ENCODE measurements at places on chromosomes 12 and 14.

DNA sequence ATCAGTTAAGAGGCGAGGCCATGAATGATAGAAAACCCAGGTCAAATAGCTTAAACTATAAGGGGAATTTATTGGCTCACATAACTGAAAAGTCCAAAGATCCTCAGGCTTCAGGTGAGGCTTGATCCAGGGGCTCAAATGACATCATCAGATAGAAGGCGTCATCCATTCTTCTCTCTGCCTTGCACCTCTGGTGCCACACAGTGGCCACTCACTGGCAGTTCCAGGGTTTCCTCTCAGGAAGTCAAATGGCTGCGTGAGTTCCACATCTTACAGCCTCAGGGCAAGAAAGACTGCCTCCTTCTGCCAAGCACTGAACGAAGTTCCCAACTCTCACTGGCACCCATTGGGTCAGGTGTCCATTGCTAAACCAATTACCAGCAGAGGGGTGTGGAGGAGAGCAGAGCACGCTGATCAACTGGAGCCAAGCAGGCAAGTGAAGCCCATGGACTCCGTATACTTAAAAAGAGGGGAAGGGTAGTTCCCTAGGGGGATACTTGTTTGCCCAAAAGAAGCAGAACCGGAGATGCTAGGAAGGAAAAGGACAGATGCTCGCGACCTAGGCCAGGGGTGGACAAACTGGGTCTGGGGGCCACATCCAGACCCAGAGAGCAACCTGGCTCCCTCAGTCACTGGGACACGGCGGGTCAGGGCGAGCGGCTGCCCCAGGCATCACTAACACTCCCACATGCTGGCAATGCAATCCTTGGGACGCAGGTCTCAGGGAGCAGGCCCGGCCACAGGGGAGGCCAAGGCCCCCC, 69.3 kb downstream of the SERPINA3 start:
- no peak for DNase-seq

- DNase-seq: no peak
These were observed 193.8 kb downstream of the CHST11 start for GRCh38 chr12:104650541-104650940.

- DNase-seq: no peak
These were observed 1.2 kb downstream of the CLIP1 start for GRCh38 chr12:122421187-122421820.

GRCh38 chr12:3463921-3464320, 27.1 kb upstream of the PRMT8 start:
- no peak for DNase-seq

GRCh38 chr14:69647213-69647612, 35.8 kb downstream of the SUSD6 start:
- no peak for DNase-seq

- DNase-seq: no peak
These were observed 387.1 kb downstream of the EMP1 start for GRCh38 chr12:13583630-13584029.

DNA sequence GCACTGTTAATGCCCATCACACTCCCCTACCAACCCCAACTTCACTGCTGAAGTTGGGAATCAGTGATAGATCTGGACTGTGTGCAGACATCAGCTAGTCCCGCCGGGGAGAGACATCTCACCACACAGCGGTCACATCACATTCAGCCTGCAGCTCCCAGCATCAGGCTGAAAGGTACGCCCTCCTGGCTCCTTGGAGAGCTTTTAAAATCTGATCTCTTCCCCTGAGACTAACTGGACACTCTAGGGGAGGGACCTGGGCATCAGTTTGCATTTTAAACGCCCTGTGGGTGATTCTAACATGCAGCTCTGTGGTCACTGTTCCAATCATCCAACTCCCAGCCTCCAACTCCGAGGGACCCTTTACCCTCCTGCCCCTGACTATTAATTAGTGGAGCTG, 58.4 kb downstream of the CCDC85C start:
- no peak for DNase-seq

DNA sequence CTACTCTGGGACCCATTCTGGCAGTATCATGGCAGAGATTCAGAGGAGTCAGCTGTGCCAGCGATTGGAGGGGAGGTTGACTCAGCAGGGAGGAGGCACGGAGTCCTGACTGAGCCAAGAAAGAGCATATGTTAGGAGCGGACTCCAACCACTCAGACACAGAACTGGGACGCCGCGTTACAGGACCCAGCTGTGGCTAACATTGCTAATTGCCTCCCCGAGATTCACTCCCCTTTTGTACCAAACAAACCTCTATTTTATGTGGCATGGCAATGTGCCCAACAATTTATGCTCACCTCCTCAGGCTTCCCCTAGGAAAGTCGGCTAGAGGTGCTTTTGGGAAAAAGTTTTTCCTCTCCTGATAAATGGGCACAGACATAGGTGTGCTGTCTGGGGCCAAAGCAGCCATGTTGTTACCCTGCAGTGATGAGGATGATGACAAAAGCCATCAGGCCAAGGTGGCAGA, 15.2 kb upstream of the CLIP1 start:
- DNase-seq: no peak

GRCh38 chr12:90253136-90253535, 544.5 kb upstream of the ATP2B1 start:
- no peak for DNase-seq

GRCh38 chr12:125092872-125093680, 27.8 kb downstream of the AACS start:
- DNase-seq: no peak

GRCh38 chr12:10151621-10152020, 20.3 kb downstream of the OLR1 start:
- DNase-seq: no peak

DNA sequence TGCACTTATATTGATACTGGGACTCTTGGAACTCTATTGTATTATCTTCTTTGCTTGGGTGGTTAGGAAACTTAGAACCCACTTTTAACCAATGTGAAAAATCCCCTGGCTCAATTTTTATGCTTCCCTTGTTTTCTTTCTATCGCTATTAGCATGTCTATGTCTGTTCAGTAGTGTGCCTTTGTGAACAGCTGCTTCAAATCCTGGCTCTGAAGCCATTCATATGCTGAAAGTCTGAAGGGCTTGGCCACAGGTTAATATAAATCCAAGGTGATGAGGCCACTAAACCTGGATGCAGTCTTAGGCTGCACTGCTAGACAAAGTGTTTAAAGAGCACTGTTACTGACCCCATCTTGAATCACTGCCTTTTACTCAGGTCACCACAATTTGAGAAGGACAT, 94.9 kb upstream of the RIC8B start:
- no peak for DNase-seq

DNA sequence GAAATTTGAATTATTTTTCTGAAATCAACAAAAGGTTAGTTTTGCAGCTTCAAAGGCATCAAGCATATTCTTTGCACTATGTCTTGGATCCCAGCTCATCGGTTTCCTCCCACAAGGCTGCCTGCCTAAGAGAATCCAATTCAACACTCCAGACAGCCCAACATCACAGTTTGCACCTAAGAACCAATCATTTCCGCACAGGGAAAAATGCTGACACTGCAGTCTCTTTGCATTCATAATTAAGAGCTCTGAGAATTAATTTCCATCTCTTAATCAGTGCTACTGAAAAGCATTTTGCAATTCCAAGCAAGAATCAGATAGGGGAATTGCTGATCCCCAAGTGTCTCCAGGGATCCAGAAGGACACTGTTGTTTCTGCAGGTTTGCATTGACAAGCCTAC, 175.9 kb downstream of the PIWIL1 start:
- no peak for DNase-seq

- no peak for DNase-seq
These were observed 55.4 kb downstream of the KCNJ8 start for GRCh38 chr12:21718944-21719650.

DNA sequence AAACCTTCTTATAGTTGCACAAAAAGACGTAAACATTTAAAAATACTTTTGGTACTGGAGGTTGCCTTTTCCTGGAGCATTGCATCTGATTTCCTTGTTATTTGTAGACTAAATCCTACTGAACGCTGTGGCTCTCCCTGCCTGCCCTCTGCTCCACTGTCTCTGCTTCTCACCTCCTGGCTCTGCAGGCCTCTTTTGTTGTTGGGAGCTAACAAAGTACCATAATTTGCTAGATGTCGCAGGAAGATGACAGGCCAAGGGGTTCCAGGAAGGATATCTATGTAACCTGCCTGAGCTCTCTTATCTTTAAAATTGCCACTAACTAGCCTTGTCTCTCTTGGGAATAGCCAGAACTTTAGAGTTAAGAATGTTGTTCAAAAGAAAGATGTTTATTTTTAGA, 21.4 kb downstream of the SYNE2 start:
- DNase-seq: no peak

GRCh38 chr12:116672010-116672409, 65.9 kb downstream of the SPRING1 start:
- DNase-seq: no peak

DNA sequence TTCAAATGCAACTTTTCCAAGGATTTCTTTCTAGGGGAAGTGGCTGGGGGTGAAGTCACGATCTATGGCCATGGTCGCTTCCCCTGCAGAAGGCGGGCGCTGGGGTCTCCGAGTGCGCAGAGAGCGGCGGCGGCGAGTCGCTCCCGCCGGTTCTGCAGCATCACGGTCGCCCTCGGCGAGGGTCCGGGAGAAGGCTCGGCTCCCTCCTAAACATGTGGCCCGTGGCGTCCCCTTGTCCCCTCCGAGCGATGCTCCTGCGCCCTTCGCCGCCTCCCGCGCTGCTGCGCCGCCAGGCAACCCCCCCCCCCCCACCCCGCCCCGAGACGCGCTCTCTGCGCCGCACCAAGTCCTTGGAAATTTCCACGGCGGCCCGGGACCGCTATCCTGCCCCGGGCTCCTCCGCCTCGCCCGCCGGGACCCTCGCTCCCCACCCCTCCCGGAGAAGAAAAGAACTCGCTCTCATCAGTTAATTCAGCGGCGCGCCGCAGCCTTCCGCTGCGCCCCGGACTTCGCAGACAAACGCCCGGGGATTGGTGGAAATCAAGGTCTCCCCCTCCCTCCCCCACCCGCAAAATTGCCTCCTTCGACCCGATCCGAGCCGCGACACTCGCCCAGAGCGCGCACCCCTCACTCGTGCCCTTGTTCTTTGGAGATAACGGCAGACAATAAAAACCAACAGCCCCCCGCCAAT, at the start of gene ST8SIA1:
Gene ST8SIA1, minus strand, starts transcription at position 298 of the 691 bp plus-strand sequence. CDS start 475 bp downstream, outside the sequence.
- DNase-seq: no peak

DNA sequence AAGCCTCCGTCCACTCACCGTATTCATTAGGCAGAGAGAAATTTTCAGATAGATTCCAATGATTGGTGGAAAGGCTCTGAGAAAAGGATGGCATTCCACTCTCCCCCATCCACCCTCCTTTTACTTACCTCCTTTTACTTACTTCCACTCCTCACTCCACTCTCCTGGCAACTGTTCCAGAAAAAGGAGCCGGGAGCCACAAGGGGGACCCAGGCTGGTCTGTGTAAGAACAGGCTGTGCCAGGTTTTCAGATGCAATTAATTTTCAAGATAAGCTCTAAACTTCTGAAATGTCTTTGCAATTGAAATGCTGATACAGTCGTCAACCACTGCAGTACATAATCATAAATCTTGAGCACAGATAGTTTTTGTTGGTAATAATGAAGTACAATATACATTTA, 248.8 kb downstream of the ANO6 start:
- no peak for DNase-seq

DNA sequence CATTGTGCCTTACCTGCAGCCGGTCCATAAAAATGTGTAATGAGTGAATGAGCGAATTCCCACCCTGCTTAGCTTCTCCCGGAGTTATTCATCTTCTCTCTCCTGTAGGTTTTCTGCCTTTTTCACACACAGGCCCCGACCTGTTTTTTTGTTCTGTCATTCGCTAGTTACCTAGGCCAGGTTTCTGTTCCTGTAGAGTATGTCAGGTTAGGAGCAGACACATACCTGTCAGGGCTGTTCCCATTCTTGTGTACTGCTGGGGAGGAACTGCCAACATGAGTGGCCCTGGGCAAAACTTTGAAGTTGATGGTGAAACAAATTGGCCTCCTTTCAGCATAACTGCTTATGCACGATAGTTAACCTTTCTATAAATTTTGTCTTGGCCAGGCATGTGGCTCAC, 140.1 kb downstream of the SYNE2 start:
- DNase-seq: no peak

- DNase-seq: no peak
These were observed 65.7 kb downstream of the TTC9 start for GRCh38 chr14:70707138-70708038.

DNA sequence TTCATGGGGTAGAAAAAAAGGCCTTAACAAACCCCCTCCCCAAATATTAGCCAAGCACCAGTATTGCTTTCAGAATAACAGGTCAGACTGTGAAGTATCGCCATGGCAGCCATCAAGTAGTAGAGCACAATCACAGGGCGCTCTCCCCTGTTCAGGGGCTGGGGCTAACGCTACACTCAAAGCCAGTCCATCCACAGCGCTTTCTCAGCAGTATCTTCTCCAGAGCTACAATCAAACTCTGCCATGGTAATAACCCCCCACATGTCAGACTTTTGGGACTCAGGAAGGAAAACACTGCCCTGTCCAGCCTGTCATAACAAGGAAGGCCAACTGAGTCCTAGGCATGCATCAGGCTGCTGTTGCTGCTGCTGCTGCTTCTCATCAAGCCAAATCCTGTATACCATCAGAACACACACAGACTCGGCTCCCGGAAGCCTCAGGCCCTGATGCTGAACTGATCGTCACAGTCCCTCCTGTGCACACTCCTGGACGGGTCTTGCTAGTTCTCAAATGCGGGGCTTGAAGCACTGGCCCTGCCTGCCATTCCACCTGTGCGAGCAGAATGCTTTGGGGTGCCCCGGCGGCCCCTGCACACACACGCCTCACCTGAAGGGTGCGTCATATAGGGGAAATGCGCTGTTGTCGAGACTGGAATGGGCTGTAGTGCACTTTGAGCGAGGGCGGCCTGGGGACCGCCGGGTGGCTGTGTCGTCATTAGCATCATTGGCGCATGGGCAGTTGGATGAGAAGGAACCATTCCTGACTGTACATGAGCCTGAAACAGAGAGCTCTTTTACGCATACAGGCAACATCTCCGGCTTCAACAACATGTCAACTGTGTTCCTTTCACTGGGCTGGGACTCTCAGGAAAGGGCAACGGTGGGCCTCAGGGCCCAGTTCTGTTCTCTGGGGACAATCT, 47.6 kb downstream of the SH2B3 start:
- no peak for DNase-seq

GRCh38 chr14:37584211-37585100, 10.6 kb downstream of the FOXA1 start:
- DNase-seq: no peak

GRCh38 chr12:68364893-68365725, 32.9 kb upstream of the MDM1 start:
- peak; percentile 65 for DNase-seq

GRCh38 chr12:32893043-32893442, 3.5 kb downstream of the PKP2 start:
- DNase-seq: no peak

GRCh38 chr12:6390084-6390799, 6.3 kb downstream of the LTBR start:
- DNase-seq: no peak
